ENCODE measurements at places on chromosomes 7 and 10.

DNA sequence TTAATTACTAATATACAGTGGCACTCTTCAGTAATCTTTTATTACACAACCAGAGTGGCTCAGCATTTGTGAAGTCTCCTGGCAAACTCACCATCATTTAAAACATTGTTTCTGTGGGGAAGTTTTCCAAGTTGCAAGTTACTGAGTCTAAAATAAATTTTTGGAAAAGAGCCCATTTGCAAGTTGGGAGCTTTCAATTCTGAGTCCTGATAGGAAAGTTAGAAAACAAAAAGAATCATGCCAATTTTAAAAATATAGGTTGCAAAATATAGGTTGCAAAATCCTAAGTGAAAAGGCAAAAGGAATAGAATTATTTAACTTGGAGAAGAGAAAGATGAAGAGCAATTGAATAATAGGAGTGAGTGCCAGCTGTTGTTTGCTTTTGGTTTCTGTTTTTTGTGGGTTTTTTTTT, 378.8 kb upstream of the C7orf33 start:
- no peak for DNase-seq

- no peak for DNase-seq
Observed at GRCh38 chr10:51699145-51699474, 285 bp downstream of the CSTF2T start.

GRCh38 chr7:130912082-130912861, 178.3 kb upstream of the KLF14 start:
- DNase-seq = no peak

GRCh38 chr7:123747620-123748141, 1.1 kb downstream of the WASL start:
- no peak for DNase-seq

DNA sequence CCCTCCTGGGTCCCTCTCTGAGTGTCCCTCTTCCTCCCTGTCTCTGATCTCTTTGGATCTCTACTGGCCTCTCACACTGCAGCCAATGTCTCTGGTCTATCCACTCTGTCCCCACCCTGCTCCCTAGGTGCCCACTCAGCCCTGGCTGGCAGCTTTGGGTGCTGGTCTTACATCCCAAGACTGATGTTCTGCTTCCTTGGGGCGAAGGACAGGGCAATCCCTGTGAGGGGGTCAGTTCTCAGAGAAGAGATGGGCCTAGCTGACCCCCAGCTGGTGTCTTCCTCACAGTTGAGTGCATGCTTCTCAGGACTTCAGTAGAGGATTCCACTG, 51.7 kb upstream of the CAMK2B start:
- DNase-seq = no peak

DNA sequence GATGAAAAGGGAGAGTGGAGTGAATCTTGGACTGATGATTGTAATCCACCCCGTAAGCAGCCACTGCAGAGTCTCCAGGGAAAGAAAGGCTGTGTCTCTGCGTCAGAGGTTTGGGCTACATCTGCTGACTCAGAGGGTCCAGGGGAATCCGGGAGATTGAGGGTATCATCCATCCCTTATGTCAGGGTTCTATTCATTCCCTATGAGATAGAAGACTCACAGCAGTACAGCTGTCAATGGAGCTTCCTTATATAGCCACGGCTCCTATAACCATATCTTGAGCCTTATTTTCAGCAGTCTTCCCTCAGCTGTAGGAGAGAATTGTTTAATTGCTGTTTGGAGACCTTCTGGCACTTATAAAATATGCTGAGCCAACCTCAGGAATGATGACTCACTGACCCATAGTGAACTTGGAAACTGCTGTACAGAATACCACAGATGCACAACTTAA, 558.2 kb upstream of the PFKP start:
- no peak for DNase-seq
